ENCODE measurements at places on chromosomes 5 and 9.

- DNase-seq, result no peak
These were observed 23.6 kb downstream of the TNPO1 start for GRCh38 chr5:72840041-72840440.

GRCh38 chr5:106956886-106957285 lies 713.9 kb downstream of the EFNA5 start:
- DNase-seq, result no peak

DNA sequence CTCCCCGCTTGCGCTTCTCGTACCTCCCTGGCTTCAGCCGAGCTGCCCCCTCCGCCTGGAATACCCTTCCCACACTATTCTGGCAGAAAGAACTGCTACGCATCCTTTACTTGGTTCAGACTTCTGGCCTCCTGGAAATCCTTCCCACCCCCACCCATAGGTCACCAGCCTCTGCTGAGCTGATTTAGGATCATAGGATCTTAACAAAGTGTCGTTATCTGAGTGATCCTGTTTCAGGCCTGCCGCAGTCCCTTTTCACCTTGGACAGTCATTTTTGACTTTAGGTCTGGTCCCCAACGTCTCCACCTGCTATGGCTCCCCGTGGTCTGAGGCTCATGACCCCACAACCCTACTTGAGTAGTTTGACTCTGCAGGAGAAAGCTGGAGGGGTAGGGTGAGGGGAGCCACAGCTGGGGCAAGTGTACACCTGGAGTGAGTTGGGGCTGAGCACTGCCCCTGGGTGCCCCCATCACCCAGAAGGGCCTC lies 27.3 kb downstream of the EGR1 start:
- DNase-seq, result no peak

DNA sequence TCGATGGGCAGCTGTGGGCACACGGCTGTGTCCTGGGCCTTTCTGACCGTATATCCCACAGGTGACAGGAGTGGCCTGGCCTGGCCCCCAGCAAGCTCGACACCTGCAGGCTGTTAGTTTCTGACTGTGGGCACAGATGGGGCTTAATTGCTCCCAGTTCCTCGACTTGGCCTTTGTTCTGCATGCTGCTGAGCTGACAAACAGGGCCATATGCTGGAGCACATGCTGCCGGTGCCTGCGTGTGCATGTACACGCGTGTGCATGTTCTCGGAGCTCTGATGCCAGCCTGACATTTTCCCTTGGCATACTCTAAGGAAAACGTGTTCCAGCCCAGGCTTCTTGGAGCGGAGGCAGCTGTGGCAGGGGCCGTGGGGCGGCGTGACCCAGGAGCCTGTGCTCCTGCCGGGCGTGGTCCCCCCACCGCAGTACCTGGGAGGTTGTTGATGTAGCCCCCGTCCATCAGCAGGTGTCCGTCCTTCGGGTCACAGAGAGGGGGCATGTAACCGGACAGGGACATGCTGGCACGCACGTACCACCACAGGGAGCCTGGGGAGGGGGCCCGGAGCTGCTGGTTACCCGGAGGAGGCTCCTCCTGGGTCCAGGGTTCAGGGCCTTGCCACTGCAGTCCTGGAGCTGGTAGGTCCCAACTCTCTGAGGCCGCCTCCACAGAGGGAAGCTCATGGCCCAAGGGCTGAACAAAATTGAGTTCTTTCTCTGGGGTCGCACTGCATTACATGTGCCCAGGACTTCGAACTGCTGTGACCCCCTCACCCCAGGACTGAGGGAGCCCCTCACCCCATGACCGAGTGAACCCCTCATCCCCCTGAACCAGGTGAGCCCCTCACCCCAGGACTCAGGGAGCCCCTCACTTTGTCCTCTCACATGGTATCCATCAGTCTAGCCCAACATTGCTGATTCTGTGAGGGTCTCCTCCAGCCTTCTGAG lies 4.1 kb upstream of the NSMF start:
- no peak for DNase-seq

DNA sequence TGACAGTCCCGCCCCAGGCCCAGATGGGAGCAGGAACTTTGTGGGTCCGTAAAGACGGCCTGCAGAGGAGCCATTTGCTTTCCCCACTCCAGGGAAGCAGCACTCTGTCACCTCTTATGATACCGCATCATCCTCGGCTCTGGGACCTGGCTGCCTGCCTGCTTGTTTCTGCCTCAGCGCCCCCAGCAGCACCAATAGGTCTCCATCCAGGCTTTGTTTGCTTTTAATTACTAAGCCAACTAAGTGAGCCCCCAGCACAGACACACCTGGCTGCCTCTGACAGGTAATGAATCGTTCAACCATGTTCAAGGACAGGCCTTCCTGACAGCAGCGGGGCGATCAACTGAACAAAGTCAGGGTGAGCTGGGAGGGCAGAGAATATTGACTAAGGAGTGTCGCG lies 141.4 kb downstream of the C5orf15 start:
- no peak for DNase-seq

Data from stimulated activated CD8-positive, alpha-beta memory T cell treated with anti-CD3 and anti-CD28 coated beads, Interleukin-4, amount 100 ng/mL, for 1 hour (primary cell).